Stimulated activated naive B cell treated with anti-CD40 and anti-IgM and Interleukin-4, amounts not matched to agents 10 μg/mL and 1 μg/mL and 100 μg/mL, for 72 hours (primary cell): ENCODE measurements at places on chromosomes 11 and 22.

GRCh38 chr11:59224351-59224928, 11.7 kb upstream of the MPEG1 start:
- DNase-seq = no peak

- no peak for DNase-seq
Measured at GRCh38 chr11:10866893-10867331, 9.1 kb upstream of the ZBED5 start.

- no peak for DNase-seq
Measured at GRCh38 chr11:86511086-86511551, 136.4 kb downstream of the CCDC81 start.

DNA sequence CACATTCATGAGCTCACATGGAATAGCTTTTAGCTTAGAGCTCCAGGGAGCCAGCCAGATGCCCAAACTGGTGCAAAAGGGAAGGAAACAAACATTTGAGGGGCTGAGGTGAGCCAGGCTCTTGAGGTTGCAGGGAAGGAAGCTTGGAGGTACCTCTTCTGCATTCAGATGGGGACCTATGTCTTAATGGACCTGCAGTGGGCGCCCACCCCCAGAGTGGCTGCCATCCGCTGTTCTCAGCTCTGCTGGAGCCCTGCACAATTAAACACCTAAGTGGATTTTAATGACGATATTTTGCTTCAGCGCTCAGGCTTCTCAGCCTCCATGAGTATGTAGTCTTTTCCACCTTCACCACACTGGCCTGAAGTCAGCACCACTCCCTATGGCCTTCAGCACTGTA, 100.8 kb downstream of the LDLRAD3 start:
- DNase-seq = no peak

DNA sequence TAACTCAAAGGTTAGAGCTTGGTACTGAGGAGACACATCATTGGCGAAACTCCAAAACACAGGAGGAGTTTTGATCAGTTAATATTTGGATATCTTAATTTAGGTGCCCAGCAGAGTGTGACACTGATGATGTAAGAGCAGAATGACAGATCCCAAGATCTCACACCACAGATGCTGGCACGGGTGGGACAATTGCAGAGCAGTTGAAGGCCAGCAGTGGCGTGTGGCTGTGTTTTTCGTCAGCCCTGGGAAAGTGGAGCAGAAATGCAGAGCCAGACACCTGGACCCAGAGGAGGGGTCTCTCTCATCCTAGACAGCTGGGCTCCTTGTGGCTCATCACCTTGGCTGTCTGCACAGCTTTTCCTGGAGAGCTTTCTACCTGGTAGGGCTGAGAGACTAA, 59.7 kb upstream of the CTTN start:
- DNase-seq = no peak

DNA sequence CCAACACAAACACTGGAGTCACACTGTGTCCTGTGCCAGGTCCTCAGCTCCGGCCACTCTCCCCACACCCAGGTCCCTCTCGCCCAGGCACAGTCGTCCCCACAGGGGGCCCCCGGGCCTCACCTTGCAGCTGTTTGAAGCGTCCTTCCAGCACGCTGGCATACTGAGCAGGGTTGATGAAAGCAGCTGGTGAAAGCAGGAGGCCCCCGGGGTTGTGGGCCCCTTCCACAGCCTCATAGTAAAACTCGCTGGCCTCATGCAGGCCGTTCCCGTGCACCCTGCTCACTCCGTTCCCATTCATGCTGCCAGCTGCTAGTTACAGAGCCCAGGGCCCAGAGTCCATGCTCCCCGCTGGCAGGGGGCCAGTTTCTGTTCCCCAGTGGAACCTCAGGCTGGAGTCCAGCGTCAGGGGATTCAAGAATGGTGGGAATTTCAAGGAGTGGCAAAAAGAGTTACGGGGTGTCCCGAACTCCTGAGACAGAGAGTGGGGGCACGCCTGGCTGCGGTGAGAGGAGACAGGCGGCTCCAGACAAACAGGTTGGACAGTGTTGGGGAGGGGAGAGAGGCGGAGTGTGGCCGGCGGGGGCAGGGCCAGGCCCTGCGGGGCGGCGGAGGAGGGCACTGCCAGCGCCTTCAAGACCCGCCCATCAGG, 10.6 kb downstream of the SPTBN2 start:
- DNase-seq = no peak

DNA sequence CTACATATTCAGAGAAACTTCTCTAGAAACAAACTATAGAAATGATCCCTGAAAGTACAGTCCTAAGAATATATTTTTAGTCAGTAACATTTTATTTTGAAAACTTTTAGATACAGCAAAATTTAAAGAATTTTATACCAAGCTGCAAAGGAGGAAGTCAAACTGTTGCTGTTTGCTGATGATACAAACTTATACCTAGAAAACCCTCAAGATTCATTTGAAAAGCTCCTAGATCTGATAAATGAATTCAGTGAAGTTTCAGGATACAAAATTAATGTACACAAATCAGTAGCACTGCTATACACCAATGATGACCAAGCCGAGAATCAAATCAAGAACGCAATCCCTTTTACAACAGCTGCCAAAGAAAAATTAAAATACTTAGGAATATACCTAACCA, 10.1 kb downstream of the ZBTB44 start:
- no peak for DNase-seq

- DNase-seq = no peak
Measured at GRCh38 chr11:17513853-17514252, 30.4 kb downstream of the USH1C start.

DNA sequence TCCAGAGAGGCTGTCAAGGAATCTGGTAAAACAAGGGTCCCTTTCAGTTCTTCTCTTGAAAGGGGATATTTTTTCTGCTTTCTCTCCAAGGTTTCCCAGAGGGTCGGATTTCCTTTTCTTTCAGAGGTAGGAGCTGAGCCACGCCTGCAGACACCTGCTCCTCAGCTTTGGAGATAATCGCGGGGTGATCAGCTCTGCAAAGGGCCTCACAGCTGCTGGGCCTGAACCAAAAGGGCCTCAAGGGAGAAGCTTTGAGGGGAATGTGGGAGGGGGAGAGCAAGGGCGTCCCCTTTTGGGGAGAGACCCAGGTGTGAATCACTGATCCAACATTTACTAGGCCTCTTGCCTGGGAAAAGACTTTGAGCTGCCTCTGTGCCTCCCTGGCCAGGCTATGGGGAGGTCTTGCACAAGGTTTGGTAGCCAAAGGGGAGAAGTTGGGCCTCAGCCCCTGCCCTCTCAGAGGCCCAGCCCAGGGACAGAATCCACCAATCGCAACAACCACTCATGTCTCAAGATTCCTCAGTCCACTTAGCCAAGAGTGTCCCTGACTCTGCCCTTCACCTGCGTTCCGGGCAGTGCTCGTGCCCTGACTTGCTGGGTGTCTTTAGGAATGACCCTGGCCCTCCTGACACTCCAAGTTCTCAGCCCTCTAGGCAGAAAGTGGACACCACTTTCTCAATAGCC, 14.0 kb upstream of the TP53I11 start:
- no peak for DNase-seq

GRCh38 chr11:78857688-78858087, 283.0 kb upstream of the NARS2 start:
- no peak for DNase-seq

- no peak for DNase-seq
Measured at GRCh38 chr22:42340150-42340549, 69.7 kb upstream of the TCF20 start.

- DNase-seq = no peak
Measured at GRCh38 chr11:95282291-95282751, 51.3 kb upstream of the SESN3 start.

- DNase-seq = no peak
Measured at GRCh38 chr11:104934594-104934993, 33.8 kb downstream of the CASP4 start.

GRCh38 chr22:24559471-24559870, 3.7 kb downstream of the SNRPD3 start:
- DNase-seq = no peak

DNA sequence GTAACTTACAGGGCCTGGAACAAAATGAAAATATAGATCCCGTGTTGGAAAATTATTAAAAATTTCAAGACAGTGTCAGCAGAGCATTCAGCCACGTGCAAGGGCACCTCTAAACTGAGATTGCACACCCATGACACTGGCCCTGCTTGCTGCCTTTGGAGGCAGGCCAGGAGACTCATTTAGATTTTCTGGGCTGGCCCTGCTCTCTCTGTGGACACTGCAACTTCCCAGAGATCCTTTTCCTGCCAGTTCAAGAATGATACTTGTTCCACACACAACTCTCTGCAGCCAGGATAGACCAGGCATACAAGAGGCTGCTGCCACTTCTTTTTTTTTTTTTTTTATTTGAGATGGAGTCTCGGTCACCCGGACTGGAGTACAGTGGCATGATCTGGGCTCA, 56.7 kb upstream of the PTPRJ start:
- DNase-seq = no peak

- no peak for DNase-seq
Measured at GRCh38 chr22:49619301-49619700, 208.4 kb downstream of the BRD1 start.

- DNase-seq = no peak
Measured at GRCh38 chr22:36803358-36803757, 13.5 kb downstream of the PVALB start.

- no peak for DNase-seq
Measured at GRCh38 chr11:130215531-130216220, 56.1 kb downstream of the ST14 start.

GRCh38 chr11:100835854-100836253, 148.8 kb downstream of the ARHGAP42 start:
- no peak for DNase-seq

DNA sequence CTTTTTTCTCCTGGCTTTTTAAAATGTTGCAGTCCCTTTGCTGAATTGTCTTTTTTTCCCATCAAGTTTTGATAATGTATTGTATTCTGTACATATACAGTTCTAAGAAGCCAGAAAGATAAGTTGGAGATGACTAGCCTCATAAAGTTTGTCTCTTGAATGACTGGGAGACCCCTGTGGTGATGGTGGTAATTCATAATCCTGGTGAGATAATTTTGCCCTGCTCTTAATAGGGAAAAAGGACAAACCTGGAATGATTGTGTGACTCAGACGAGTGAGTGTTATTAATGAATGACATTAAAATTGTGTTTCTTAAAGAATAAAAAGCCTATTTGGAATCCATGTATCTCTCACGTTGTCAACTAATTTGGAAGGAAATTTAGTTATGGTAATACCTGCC, 1.2 kb downstream of the HIKESHI start:
- DNase-seq = no peak

DNA sequence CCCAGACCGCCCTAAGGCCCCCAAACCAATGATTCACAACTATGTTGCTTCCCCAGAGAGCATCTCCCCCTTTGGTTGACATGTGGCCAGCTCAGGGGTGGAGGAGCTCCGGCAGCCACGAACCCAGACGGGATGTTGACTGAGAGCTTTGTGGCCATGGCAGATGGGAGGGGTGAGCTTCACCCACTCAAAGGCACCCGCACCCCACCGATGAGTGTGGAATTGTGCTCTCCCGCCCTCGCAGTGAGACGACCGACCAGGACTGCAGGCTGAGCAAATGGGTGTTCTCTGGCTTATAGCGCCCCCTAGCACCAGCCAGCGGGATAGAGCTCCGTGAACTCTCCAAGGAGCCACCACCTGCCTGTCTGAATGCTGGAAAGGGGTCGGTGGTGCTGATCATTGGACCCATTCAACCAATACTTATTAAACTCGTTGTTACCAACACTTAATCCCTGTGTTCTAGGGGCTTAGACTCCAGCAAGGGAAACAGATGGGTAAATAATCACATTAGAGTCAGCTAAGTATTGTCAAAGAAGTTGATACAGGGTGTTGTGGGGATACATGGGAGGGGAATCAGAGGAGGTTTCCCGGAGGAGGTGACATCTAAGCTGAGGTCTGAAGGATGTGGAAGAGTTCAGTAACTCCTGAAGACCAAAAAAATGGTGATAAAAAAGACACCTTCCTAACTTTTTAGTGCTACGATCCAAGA, 4.5 kb upstream of the TIMP3 start:
- peak; percentile 33 for DNase-seq

GRCh38 chr22:48918585-48919186, 909.0 kb downstream of the BRD1 start:
- DNase-seq = no peak

- DNase-seq = no peak
Measured at GRCh38 chr11:89660234-89660633, 49.9 kb upstream of the TRIM77 start.

DNA sequence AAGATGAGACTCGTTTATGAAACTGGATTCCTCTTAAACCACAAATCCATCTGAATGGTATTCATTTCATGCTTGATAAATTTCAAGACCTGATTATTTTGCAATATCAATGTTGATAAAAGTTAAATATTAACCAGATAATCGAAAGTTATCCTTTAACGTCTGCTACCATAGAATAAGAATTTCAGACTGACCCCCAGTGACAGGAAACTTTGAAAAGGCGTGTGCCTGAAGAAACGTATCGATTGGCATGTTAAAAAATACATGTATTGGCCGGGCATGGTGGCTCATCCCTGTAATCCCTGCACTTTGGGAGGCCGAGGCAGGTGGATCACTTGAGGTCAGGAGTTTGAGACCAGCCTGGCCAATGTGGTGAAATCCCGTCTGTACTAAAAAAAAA, 13.9 kb downstream of the SCGB1A1 start:
- no peak for DNase-seq

GRCh38 chr11:5234381-5234834, at the start of gene HBD:
TSS of gene HBD (minus strand) at chr11:5234483. CDS start at chr11:5234433, 50 bp downstream.
- DNase-seq = no peak

DNA sequence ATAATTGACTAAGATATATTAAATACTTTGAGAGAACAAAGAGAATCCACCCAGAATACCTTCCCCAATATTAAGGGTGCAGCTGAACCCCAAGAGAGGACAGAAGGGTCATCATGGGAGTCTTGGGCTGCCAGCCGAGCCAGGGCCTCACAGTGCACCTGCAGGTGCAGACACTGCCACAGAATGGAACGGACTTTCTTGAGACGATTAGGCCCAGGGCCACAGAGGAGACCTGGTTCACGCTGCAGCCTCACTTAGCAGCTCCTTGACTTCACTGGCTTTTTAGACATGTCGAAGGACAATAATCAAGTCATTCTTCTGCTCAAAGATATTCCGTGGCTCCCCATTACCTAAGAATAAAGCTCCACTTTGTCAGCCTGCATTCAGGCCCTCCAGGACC, 100.6 kb downstream of the PHF21B start:
- DNase-seq = no peak

DNA sequence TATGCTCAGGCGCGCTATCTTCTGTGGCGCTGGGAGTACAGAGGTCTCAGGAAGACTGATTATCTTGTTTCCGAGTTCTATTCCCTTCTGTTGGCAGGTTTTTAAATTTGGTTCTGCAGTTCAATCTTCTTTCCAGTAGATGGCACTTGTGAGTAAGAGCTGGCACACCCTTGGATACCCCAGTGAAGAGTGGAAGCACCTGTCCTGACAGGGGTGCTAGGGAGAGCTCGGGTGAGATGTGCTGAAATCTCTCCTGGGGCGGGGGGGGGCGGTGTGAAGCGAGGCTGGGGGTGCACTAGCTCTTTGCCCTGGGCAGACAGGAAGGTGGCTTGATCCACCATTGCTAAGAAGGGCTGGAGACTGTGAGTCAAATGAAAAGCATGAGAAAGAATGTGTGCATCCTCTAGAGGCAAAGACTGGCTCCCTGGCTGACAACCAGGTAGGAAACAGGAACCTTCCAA, 679.9 kb upstream of the CCDC179 start:
- no peak for DNase-seq
